ENCODE measurements at places on chromosomes 11 and 22. TPM values are rescaled to one million over a fixed set of nuclear protein-coding genes. Genes with fewer than 3 reads are reported as not detected.

PIWIL4 gene
- total RNA-seq, result 2.9 TPM

SAA2 gene
- 4.2 TPM for total RNA-seq

SCUBE1 gene
- 36.0 TPM for total RNA-seq

SCN2B gene
- total RNA-seq, result 2.5 TPM

- DNase-seq, result no peak
Measured at GRCh38 chr11:28011813-28012212, 96.1 kb downstream of the KIF18A start.

DNA sequence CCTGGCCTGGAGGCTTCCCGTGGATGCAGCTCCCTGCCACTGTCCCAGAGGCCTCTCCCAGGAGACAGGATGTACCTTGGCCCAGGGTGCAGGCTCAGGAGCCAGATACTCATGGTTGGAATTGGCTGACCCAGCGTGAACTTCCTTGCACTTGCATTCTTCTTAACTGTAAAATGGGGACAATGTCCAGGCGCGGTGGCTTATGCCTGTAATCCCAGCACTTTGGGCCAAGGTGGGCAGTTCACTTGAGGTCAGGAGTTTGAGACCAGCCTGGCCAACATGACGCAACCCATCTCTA, 20.1 kb upstream of the ST3GAL4 start:
- no peak for DNase-seq
